ENCODE measurements at places on chromosomes 4 and X.

DNA sequence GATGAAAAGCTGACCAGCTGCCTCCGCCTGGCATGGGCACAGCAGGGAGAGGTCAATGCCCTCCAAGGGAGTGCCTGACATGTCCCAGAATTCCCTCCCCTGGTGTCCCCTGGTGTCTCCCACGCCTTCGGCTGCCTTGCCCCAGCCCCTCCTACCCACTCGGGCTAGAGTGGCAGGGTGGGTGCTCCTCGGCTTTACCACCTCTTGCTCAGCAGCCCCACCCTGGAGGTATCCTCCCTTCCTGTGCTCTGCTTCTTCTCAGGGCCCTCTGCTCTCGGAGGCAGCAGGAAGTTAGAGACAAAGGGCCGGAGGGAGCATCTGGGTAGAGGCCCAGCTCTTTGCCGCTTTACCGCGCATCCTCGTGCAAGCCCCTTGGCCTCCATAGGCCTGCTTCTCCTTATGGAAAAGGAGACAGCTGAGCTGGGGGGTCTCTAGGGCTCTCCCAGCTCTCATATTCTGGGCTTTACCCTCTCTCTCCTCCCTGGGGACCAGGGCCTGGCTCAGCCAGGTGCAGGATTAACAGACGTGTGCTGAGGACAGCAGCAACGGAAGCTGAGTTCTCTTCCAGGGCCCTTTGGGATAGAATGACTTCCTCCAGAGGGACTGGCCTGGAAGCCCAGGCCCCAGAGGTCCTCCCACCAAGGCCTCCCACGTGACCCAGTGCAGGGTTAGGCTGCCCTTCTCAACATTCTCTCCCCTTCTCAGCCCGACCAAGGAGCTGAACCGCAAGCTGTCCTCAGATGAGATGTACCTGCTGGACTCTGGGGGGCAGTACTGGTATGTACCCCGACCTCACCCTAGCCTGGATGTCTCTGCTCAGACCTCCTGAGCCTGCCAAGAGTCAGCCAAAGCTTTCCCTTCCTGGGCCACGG, 17.2 kb downstream of the XPNPEP2 start:
- no peak for DNase-seq

DNA sequence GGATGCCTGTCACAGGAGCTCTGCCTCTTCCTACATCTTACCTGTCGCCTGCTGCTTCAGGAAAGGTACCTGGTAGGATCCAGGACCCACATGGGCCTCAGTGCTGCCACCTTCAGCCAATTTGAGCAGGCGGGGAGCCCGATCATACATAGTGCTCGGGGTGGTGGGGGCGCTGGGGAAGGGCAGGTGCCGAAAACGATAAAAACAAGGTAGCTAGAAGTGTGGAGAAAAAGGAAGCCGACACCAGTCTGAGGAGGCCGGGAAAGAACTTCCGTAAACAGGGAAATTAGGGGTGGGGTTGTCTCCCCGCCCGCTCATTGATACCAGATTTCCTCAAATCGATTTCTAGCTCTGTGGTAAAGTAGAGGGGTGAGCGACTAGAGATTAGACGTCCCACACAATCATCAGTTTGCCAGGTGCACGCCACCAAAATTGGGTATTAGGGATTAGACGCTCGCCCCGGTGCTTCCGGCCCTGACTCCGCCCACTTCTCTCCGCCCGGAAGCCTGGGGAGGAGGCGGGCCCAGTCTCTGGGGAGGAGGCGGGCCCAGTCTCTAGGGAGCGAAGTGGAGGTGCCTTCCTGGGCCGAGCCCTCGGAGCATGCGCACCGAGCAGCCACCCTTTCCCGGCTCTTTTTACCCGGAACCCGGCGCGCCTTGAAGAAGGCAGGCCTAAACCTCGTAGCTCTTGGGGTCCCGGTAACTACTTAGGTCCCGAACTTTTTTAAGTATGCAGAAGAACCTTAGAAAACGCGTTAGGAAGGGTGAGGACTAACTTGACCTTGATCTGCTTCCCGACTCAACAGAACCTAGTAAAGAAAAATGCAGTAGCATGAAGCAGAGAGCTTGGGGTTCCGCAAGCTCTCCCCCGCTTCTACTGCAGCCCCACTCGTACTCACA, at the start of gene STPG2:
Gene STPG2, minus strand, starts transcription at position 476 of the 899 bp plus-strand sequence.
- DNase-seq: peak; percentile 95

DNA sequence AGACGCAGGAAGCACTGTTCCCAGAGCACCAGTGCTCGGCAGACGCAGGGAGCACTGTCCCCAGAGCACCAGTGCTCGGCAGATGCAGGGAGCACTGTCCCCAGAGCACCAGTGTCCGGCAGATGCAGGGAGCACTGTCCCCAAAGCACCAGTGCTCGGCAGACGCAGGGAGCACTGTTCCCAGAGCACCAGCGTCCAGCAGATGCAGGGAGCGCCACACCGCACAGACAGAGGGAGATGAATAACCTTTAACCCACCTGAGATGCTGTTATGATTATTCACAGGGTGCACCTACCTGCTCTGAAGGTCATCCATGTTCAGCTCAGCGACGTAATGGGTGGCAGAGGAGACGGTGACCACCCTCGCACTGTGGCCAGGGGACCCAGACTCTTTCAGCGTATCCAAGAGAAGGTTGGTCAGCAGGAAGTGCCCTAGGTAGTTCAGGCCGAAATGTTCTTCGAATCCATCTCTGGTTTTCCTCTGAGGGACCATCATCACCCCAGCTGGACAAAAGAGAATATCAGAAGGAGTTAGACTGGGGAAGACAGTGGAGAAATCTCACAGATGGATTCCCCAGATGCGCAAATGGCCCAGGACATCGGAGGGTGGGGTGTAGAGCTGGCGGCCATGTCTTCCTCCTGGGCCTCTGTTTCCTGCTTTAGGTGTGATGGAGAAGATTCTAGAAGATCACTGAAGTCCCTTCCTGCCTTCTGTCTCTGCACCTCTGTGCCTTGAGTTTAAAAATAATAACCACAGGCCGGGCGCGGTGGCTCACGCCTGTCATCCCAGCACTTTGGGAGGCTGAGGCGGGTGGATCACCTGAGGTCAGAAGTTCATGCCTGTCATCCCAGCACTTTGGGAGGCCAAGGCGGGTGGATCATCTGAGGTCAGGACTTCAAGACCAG, 234.1 kb downstream of the DHRSX start:
- DNase-seq: no peak

DNA sequence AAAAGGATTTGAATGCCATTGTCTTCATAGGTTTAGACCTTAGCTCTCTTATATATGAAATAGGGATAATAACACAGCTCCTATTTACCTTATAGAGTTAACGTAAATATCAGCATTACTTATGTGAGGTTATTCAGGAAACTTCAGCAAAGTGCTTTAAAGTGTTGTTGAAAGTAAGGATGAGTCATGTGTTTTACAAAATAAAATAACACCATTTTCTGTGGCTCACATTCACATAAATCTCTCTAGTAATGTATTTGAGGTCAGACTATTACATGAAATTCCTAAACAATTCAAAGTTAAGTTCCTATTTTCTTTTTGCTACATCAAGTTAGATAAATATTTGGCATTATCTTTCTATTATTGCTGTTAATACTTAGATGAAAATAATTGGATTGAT, 2.9 kb downstream of the GNRHR start:
- DNase-seq: no peak

DNA sequence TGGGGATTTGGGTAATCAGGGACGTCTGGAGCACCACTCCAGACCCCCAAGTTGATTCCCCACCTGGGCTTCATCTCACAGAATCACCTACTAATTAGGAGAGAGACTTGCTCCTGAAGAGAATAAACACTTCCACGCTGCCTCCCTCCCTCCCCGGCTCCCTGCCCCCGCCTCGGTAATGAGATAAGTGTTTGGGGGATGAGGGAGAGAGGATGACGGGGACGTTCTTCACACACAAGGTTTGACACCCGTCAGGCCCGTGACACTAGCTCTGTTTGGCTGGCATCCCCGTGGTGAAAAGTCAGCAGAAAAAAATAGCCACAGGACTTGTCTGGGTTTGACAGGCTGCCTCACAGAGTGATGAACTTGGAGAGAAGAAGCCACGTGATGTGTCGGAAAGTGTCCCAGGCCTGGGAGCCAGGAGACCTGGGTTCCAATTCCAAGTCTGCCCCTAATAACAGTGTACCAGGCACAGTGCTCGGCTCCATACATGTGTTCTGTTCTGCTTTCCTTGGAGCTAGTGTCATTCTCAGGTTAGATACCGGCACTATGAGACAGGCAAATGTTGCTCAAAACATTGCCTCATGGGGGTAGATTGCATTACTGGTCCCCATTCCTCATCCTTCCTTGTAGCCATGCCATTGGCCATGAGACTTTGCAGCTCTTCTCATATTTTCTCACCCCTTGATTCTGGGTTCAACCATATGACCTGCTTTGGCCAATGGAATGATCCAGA, 578.0 kb downstream of the BCOR start:
- DNase-seq: no peak

DNA sequence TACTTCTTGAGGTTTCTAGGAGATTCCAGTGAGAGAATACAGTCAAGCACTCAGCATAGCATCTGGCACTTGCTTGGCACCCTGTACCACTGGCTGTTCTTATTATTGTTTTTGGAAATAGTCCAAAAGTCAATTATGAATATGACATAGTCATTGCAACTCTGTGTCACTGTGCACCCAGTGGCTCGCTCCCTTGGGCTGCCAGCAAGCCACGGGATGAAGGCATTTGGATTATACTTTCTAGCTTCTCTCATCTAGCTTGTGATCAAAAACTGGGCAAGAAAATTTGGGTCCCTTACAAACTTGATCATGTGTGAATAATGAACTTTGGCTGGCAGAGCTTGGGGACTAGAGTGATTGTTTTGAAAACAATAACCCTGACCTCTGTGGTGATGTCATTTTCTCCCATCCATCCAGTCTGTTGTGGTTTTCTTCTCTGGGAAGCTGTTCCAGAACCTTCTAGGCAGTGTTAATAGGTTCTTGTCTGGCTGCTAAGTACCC, 32.7 kb upstream of the LIMCH1 start:
- DNase-seq: no peak

GRCh38 chrX:109472939-109473735, 8.7 kb downstream of the GUCY2F start:
- peak; percentile 23 for DNase-seq
